ENCODE measurements at places on chromosomes 6 and 20. TPM values are rescaled to one million over a fixed set of nuclear protein-coding genes. Genes with fewer than 3 reads are reported as not detected.

DNA sequence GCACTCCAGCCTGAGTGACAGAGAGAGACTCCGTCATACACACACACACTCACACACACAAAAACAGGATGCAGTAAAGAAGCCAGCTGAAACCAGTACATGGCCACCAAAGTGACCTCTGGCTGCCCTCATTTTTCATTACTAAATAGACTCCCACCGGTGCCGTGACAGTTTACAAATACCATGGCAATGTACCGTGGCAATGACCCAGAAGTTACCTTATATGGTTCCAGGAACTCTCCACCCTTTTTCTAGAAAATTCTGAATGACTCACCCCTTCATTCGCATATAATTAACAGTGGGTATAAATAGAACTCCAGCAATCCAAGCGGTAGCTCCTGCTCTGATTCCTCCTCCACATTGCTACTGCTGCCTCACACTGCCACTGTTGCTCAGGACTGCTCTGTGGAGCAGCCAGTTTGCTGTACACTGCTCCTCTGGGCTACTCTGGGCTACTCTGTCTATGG, 57.7 kb downstream of the SNX5 start:
- H3K36me3 ChIP-seq = 0 out of 2 replicates have a peak, but pooled peaks cover 4% of the 10 kb centered on the region
- H3K4me3 ChIP-seq = peak overlapping the region; percentile 5
- H3K27me3 ChIP-seq = no peaks in the 10 kb centered on the region
- peak; percentile 90 for DNase-seq
- peaks cover 43% of the 10 kb centered on the region for H3K4me1 ChIP-seq

DNA sequence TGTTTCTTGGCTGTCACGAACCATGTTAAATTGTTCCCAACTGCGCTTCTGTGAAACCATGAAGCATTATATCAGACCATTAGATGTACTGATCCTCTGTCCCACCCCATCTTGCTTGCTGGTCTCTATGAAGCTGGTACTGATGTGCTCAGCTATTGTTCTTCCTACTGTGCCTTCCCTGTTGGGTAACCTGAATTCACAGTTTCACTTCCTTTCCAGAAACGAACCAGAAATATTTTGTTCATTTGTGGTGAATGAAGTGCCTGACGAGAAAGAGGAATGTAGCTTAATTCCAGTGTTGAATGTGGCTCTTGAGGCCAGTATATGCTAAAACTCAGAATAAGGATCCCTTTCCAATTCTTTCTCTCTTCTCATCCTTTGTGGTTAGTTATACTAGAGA, 58.1 kb upstream of the SNAP91 start:
- DNase-seq = no peak
- no peak overlapping the region for H3K27ac ChIP-seq
- no peak overlapping the region for H3K4me3 ChIP-seq
- no peaks in the 10 kb centered on the region for H3K36me3 ChIP-seq
- no peaks in the 10 kb centered on the region for H3K4me1 ChIP-seq
- no peaks in the 10 kb centered on the region for H3K27me3 ChIP-seq

GRCh38 chr20:57748601-57749130, 38.9 kb upstream of the PMEPA1 start:
- peaks cover 20% of the 10 kb centered on the region for H3K4me1 ChIP-seq
- peaks cover 35% of the 10 kb centered on the region for H3K27me3 ChIP-seq
- peak; percentile 72 for DNase-seq
- H3K27ac ChIP-seq = peak overlapping the region; percentile 44
- H3K4me3 ChIP-seq = peak overlapping the region; percentile 75

GRCh38 chr6:169168706-169169105, 84.9 kb downstream of the THBS2 start:
- peaks cover 81% of the 10 kb centered on the region for H3K4me1 ChIP-seq
- no peak for DNase-seq
- no peaks in the 10 kb centered on the region for H3K27me3 ChIP-seq
- H3K27ac ChIP-seq = peak overlapping the region; percentile 96

- H3K36me3 ChIP-seq = no peaks in the 10 kb centered on the region
- H3K4me1 ChIP-seq = peaks cover 47% of the 10 kb centered on the region
- H3K27me3 ChIP-seq = peaks cover 5% of the 10 kb centered on the region
- DNase-seq = peak; percentile 28
- peak overlapping the region; percentile 54 for H3K27ac ChIP-seq
Observed at GRCh38 chr6:43771210-43771857, 1.3 kb downstream of the VEGFA start.

DNA sequence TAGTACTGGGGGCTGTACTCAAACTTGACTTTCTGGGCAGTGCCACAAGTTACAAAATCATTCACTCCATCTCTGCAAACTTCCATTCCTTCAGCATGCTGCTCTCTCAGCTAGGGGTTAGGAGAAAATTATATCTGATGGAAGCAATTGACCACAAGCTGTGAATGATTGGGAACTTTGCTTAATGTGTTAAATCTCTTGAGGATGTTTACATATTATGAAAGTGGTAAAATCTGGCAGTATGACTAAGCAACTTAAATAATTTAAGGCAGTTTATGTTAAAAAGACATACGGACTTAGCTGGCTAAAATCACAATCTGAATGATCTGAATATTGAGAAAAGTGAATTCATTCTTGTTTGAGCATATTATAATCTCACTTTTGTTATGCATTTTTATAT, 415.0 kb downstream of the PHF3 start:
- no peak overlapping the region for H3K4me3 ChIP-seq
- H3K27me3 ChIP-seq = no peaks in the 10 kb centered on the region
- H3K36me3 ChIP-seq = no peaks in the 10 kb centered on the region
- H3K27ac ChIP-seq = no peak overlapping the region

DNA sequence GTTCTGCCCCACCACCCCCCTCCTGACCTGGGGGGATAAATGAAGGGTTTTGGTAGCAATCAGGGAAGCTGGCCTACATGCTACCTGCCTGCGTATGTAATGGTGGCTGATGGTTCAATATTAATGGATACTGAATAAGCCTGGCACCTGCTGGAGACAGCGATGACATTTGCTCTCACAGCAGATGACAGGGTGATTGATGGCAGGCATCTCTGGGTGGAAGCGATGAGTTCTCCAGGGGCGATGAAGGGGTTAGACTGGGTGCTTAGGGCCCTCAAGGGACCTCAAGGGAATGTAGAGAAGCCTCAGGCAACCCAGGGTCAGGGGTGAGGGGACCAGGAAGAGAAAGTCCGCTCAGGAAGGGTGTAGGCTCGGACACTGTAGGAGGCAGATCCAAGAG, 107.7 kb upstream of the MLN start:
- H3K36me3 ChIP-seq = no peaks in the 10 kb centered on the region
- DNase-seq = no peak
- no peak overlapping the region for H3K4me3 ChIP-seq
- no peaks in the 10 kb centered on the region for H3K4me1 ChIP-seq

- H3K27ac ChIP-seq = no peak overlapping the region
- H3K4me3 ChIP-seq = no peak overlapping the region
- no peaks in the 10 kb centered on the region for H3K36me3 ChIP-seq
Observed at GRCh38 chr6:39407446-39407993, 85.0 kb upstream of the KCNK16 start.

DNA sequence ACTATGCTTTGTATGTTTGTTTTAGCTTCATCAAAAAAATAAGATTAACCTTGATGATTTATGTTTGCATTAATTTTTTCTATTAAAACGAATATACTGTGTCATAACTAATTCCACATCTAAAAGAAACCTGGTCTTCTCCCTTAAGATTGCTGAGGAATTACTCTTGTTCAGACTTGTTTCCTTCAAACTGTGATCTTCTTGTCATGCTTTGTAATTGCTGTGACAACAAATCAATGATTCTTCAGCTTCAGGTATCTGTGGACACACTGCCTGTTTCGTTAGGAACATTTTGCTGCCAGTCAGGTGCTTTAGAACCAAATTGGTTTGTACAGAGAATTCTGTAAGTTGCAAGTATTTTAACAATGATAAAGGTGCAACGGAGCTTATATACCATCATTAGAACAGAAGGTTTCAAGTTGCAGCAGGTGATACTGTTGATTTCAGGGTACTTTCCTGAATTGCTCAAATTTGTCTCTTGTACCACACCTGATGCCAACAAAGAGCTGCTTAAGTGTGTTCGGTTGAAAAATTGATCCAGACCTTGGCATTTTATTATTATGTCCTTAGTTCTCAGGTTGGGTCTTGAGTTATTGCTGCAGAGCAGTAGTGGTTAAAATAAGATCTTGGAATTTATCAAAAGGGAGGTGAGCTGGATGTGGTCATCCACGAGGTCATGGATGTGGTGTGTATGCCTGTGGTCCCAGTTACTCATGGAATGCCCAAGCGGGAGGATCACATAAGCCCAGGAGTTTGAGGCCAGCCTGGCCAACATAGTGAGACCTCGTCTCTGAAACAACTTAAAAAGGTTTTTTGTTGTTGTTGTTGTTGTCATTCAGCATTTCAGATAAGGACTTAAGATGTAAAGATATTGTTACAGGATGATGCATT, 19.5 kb downstream of the SYTL3 start:
- DNase-seq = no peak
- H3K4me3 ChIP-seq = no peak overlapping the region
- no peak overlapping the region for H3K27ac ChIP-seq
- H3K36me3 ChIP-seq = no peaks in the 10 kb centered on the region
- H3K4me1 ChIP-seq = peaks cover 18% of the 10 kb centered on the region
- H3K27me3 ChIP-seq = peaks cover 1% of the 10 kb centered on the region

- no peaks in the 10 kb centered on the region for H3K36me3 ChIP-seq
- peaks cover 33% of the 10 kb centered on the region for H3K4me1 ChIP-seq
- H3K27ac ChIP-seq = no peak overlapping the region
- DNase-seq = no peak
Observed at GRCh38 chr20:58072695-58073671, 155.5 kb downstream of the ANKRD60 start.

- peaks cover 27% of the 10 kb centered on the region for H3K27me3 ChIP-seq
- DNase-seq = no peak
- no peaks in the 10 kb centered on the region for H3K36me3 ChIP-seq
- no peak overlapping the region for H3K27ac ChIP-seq
- peaks cover 20% of the 10 kb centered on the region for H3K4me1 ChIP-seq
- no peak overlapping the region for H3K4me3 ChIP-seq
Observed at GRCh38 chr6:149451376-149452036, 33.3 kb downstream of the ZC3H12D start.

GRCh38 chr6:138597336-138597735, 98.0 kb upstream of the NHSL1 start:
- DNase-seq = no peak
- no peak overlapping the region for H3K4me3 ChIP-seq
- H3K27me3 ChIP-seq = no peaks in the 10 kb centered on the region
- H3K27ac ChIP-seq = no peak overlapping the region

GRCh38 chr6:89985751-89986493, 91.7 kb downstream of the GJA10 start:
- H3K27ac ChIP-seq = peak overlapping the region; percentile 61
- H3K27me3 ChIP-seq = peaks cover 7% of the 10 kb centered on the region
- DNase-seq = peak; percentile 25
- H3K4me3 ChIP-seq = no peak overlapping the region
- no peaks in the 10 kb centered on the region for H3K36me3 ChIP-seq
- H3K4me1 ChIP-seq = peaks cover 17% of the 10 kb centered on the region

GRCh38 chr20:59393142-59393541, 92.7 kb downstream of the EDN3 start:
- no peak overlapping the region for H3K27ac ChIP-seq
- no peaks in the 10 kb centered on the region for H3K4me1 ChIP-seq
- no peak overlapping the region for H3K4me3 ChIP-seq
- DNase-seq = no peak
- H3K27me3 ChIP-seq = peaks cover 1% of the 10 kb centered on the region

GRCh38 chr20:11958855-11959254, 41.2 kb downstream of the BTBD3 start:
- H3K27me3 ChIP-seq = peaks cover 1% of the 10 kb centered on the region
- no peak for DNase-seq
- H3K4me3 ChIP-seq = no peak overlapping the region
- H3K27ac ChIP-seq = no peak overlapping the region

GRCh38 chr6:160077526-160077925, 44.1 kb upstream of the SLC22A1 start:
- H3K27ac ChIP-seq = peak overlapping the region; percentile 81
- H3K27me3 ChIP-seq = no peaks in the 10 kb centered on the region
- peaks cover 41% of the 10 kb centered on the region for H3K36me3 ChIP-seq
- H3K4me3 ChIP-seq = peak overlapping the region; percentile 49

Gene WRNIP1
- 37.7 TPM for total RNA-seq

Gene RPL10A
- 1,321 TPM for total RNA-seq

Gene POPDC3
- total RNA-seq = 24.1 TPM

Gene SRXN1
- total RNA-seq = 53.0 TPM

Gene OR2J3
- not detected for total RNA-seq

Gene OLIG3
- total RNA-seq = not detected

Gene EPHA7
- not detected for total RNA-seq

Gene STMND1
- 0.11 TPM for total RNA-seq

Gene VSTM2L
- not detected for total RNA-seq

Gene LPA
- not detected for total RNA-seq

Data from HFFc6 (cell line).